ENCODE measurements at places on chromosomes 1 and 21.

DNA sequence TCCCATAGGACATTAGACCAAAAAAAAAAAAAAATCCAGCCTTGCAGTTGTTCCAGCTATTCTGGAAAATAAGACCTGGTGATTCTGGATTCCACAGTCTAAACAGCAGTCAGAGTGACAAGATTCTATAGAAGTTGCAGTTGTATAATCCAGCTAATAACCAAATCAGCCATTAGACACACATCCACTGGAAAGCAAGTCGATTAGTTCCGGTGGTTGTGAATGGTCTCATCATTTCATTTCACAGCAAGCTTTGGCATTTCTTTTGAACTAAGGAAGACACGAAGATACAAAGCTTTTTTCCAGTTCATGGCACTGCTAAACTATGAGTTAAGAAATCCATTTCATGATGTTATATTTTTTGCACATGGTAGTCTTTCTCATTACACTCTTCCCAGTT, 54.4 kb upstream of the FAM89A start:
- DNase-seq = no peak

DNA sequence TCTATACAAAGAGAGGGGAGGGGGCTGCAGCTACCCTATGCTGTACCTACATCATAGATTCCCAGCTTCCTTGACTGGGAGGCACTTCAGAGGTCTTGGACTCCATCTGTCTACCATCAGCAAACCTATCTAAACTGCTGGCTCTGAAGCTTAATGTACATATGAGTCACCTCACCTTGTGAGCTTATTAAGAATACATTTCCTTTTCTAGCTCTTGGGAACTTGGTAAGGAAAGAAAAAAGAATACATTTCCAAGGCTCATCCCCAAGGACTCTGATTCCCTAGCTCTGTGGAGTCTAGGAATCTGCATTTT, 50.0 kb upstream of the PRELP start:
- no peak for DNase-seq

- DNase-seq = no peak
Observed at GRCh38 chr21:21807598-21807903, 809.3 kb downstream of the NCAM2 start.

DNA sequence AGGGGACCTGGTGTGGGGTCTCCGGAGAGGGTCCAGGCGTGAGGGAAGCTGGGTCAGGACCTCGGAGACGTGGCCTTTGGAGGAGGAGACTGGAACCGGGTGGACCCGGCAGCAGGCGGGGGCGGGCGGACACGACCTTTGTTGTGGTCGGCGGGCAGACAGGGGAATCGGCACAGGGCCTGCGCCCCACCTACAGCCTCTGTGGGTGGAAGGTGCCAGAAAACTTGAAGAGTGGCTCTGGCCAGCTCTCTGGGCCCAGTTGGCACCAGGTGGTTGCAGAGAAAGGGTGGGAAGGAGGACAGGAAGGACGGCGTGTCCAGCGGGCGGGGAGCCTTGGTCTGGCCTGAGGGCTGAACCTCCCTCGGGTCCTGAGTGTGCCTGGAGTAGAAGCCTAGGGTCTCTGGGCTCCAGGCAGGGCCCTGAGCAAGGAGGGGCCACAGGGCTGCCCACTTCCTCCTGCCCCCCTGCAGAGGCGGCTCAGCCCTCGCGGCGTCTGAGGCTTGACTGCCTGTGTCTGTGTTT, 7.7 kb upstream of the TTLL10 start:
- no peak for DNase-seq

DNA sequence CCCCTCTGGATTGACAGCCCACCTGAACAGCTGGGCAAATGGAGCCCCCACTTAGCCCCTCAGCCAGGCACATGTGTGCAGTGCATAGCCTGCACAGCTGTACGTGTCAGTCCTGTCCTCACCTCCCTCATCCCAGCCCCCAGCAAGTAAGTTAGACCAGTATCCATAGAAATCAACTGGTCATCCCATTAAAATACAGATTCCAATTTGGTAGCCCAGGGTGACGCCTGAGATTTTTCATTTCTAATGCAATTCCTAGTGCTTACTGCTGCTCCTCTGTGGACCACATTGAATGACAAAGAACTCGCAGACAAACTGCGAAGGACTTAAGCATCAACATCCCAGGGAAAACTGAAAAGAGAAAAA, 99.0 kb upstream of the GJB5 start:
- DNase-seq = no peak

DNA sequence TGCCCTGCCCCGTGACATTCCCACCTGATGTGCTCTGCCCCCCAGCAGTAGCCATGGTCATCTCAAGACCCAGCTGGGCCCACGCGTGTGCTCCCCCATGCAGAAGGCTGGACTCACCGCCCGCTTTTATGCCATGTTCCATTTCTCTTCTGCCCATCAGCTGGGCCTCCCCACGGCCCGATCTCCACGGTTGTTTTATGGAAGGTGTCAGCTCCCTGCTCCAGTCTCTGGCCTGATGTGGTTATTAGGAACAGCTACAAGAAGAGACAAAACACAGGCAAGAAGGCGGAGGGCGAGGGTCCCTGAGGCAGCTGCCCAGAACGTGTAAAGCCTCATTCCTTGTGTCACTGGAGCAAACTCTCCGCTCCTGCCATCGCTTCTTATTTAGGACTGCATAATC, 50.2 kb upstream of the DISP3 start:
- no peak for DNase-seq

GRCh38 chr1:219761208-219761860, 148.4 kb upstream of the ZC3H11B start:
- no peak for DNase-seq

GRCh38 chr1:87335175-87335884, 6.7 kb downstream of the LMO4 start:
- DNase-seq = peak; percentile 65

DNA sequence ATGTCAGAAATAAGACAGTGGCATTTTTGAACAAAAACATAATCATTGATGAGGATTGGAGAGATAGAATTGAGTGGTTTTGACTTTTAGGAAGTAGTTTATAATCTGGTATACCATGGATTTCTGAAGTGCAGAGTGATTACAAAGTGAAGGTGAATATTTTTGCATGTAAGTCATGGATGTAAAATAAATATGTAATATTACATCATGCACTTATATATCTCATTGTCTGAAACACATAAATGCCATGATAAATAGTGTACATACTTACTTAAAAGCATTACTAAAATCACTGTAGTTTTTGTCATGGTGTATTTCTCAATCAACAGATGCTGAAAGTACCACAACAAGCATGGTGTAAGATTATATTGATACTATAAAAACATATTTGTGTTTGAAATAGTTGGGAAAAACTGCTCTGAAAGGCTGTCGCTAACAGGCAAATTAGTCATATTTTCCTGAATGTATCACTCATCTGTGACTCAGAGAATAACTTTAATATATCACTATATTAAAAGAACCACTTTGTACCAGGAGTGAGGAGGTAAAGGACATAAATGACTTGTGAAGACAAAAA, 24.8 kb upstream of the RGS18 start:
- DNase-seq = no peak

DNA sequence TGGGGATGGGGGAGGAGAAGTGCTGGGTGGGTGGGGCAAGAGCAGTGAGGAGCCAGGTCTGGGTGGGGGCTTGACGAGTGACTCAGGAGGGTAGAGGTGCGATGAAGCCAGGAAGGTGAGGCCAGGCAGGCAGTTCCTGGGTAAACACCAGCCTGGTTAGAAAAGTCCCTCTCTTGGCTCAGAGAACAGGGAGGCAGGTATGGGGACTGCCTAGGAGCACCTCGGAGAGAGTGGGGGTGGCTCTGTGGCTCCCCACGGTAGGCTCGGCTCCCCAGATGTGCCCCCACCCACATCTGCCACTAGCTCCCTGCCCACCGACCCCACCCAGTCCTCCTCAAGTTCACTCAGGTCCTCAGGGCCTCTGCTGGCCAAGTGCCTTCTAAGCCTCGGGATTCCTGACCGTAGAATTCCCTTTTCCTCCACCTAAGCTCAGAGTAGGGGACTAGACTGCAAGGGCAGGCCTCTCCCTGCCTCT, 1.2 kb downstream of the HSPG2 start:
- DNase-seq = no peak

- DNase-seq = peak; percentile 33
Observed at GRCh38 chr21:15514073-15514946, 215.5 kb upstream of the USP25 start.

DNA sequence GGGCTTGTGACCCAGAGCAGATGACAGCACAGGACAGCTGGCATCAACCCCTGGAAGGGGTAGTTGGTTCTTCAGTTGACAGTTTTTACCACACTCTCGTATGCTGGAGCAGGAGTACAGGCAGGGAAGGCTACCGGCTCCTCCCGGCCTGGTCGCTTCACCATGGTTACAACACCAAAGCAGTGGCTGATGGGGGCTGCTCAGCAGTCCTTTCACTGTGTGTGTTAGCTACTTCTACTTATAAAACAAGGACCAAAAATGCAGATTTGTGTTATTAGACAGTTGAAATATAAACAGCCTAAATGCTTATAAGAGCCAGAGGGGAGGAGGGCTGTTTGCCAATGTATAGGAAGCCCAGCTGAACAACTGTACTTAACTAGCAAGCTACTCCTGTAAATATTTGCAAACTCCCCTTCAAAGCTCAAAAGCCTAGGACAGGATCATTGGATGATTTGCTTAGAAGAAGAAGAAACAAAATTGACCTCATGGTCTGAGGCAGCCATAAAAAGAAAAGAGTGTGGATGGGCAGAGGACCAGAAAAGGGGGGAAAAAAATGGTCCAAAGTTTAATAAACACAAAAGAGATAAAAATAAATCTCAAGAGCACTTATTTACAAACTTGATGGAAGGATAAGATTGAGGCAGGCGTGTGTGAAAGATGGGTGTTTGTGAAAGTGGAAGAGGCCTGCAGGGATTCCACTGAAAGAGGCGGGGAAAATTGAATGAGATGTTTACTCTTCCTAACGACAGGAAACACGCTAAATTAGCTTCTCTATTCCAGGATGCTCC, 57.1 kb downstream of the TGFB2 start:
- no peak for DNase-seq

DNA sequence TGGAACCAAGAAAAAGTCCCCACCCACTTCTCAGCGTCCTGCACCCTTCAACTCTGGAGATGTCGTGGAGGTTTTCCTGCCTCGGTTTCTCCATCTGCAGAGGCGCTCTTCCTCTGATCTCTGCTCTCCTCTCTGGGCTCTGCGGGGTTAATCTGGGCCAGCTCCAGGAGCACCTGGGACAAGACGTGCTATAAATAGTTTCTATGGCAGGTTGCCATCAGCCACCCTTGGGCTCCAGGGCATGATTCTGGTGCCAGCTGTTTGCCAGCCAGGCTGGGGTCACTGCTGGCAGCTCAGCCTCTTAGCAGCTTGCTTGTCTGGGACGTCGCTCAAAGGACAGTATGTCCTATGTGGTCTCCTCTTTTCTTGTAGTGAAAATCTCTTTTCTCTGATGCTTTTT, 137.1 kb downstream of the ACTL8 start:
- DNase-seq = no peak

DNA sequence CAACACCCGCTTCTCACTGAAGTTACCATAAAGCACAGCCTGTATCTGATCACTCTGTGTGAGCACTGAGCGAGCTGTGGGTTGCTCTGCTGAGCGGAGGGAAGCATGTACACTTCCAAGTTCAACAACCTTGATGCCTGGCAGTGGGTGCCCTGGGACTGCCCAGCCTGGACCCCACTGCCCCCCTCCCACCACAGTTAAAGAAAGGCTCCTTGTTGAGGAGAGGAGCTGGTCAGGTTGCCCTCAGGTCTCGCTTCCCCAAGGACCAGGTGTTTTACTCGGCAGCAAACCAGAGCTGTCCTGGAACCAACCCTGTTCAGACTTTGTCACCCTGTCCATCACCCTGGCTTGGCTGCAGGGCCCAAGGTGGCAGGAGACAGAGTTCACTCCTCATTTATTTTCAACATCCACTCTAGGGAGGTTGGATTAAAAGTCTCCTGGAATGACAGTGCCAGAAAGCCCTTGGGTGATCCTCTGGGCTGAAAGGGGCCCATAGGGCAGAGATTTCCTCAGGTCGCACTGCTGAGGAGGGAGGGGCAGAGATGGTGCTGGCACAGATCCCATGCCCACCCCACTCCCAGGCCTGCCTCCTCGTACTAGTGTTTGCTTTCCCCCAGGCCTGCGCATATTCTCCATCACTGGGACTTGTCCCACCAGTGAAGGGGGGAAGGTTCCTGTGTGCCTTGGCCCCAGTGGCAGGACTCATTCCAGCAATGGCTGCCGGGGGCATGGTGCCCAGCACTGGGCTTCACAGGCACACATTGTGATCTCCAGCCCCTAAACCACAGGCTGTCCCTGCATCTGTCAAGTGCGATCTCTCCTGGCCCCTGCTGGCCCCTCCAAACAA, 101.7 kb downstream of the TRABD2B start:
- no peak for DNase-seq

DNA sequence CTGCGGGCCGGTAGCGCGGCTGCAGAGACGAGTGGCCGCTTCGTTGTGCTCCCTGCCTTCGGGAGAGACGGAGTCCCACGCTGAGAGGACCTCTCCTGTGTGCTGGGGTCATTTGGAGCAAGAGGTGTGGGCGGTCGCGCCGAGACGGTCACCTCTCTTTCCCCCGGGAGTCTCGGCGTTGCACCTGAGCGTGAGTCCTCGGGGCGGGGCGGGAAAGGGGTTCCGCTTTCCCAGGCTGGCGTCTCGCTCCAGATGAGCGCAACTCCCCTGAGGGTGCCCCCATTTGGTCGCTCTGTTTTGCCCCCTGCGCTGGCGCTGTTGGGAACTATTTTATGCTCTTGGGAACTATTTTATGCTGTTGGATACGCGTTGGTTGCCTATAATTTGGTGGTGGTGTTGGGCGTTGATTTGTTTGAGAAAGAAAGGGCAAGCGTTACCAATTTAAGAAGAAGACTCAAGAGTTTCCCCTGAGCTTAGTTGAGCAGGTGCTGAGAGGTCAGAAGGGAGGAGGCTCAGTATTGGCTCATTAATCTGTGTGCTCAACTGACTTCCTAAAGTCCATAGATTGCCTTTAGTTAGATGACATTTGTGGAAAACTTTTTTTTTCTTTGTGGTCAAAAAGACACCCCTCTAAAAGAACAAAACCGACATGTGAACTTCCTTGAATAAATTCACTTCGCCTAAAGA, 683 bp downstream of the LRRC8B start:
- DNase-seq = no peak

DNA sequence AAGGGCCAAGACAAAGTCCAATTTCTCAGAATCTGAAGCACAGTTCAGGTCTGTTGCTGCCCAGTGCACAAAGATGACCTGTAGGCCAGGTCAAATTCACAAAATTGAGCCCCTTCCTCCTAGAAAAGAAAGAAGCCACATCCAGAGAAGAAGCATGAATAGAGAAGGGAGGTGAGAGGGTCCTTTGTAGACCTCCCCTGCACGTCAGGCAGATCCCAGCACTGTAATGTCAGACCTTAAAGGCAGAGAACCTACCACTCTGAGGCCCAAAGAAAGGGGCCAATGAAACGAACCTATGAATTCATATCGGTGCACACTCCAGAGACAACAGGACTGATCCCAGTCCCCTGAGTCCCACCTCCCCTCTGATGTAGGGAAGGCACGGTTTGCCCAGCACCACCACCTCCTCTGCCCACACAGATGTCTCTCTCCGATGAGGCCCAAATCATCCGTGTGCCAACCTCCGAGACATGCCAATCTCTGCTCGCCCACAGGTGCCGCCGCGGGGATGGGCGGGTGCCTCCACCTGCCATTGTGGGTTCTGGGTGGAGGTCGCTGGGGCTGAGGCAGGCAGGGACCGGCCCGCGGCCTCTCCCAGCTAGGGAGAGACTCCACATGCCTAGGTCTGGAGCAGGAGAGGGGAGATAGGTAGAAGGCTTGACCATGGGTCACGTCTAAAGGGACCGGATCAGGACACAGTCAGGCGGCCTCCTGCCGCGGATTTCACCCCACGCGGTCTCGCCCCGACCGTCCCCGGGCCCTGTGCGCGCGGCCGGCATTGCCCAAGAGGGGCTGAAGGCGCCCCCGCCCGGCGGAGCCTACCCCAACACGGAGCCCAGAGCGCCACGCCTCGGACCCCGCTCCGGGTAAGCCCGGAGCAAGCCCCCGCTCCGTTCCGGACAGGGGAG, 42.1 kb downstream of the RRAGC start:
- no peak for DNase-seq

Measured in inflammatory macrophage (primary cell).